ENCODE measurements at places on chromosomes 5 and 9.

- no peak for DNase-seq
Observed at GRCh38 chr5:2179861-2180260, 297.1 kb upstream of the IRX4 start.

- peak; percentile 50 for DNase-seq
Observed at GRCh38 chr5:172110260-172110815, 77.7 kb downstream of the STK10 start.

- no peak for DNase-seq
Observed at GRCh38 chr5:135433681-135434426, 13.3 kb downstream of the DCANP1 start.

DNA sequence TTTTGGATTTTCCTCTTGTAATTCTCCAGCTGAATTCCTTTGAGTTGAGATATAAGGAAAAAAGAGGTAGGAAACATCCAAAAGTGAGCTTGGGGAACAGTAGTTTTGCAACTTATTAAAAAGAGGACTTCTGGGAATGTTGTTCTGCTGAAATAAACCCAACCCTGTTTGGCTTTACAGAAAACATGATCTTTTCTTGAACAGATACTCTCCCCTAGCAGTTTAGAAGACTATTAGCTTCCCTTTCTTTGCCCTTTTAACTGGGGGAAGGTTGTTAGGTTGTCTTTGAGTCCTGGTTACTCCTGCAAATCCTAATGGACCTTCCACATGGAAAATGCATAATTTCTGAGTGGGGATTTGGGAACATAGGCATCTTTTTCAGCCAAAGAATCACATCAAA, 168.7 kb upstream of the RPS23 start:
- no peak for DNase-seq

GRCh38 chr5:35803191-35803651, 53.5 kb upstream of the IL7R start:
- DNase-seq: peak; percentile 75

DNA sequence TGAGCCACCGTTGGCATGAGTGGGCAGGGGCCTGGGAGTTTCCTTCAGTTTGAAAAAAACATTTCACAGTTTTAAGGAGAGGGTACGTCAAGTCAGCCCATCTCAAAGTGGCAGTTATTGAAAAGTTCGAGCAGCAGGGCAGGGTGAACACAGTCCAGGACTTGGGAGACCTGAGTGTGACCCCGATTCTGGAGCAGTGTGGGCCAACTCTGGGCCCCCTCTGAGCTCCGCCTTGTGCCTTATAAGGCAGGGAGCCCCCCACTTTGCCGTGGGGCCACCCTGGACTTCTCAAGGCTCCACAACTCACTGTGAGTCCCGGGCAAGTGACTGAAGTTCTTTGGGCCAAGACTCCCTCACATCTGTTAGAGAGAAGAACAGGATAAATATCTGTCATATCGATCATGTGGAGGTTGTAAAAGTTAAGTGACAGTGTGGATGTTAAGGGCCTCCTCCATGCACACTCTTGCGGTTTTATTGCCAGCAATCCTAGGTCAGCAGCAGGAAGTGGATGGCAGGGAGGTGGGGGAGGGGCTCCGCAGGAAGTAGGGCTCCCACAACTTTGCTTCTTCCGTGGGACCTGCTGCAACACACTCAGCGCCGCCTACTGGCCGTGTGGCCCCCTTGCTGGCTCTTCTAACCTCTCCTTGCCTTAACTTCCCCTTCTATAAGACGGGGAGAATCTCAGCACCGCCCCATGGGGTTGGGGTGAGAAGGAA, 38.4 kb downstream of the HRH2 start:
- no peak for DNase-seq

DNA sequence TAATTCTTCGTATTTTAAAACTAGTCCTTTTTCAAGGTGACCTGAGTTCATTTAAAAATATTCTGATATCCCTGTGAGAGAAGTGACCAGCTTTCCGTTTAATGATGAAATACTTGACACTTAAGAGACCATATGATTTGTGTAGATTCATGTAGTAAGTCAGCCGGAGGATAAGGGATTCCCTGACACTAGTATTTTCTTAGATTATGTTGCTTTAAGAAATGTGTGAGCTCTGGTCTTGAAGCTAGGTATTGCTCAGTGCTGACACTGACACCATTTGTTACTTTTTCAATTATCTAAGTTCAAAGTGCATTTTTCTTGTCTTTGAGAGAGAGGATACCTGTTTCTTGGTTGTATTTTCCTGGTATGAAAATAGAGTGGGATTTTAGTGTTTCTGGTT, 4.2 kb downstream of the NIPBL start:
- no peak for DNase-seq

DNA sequence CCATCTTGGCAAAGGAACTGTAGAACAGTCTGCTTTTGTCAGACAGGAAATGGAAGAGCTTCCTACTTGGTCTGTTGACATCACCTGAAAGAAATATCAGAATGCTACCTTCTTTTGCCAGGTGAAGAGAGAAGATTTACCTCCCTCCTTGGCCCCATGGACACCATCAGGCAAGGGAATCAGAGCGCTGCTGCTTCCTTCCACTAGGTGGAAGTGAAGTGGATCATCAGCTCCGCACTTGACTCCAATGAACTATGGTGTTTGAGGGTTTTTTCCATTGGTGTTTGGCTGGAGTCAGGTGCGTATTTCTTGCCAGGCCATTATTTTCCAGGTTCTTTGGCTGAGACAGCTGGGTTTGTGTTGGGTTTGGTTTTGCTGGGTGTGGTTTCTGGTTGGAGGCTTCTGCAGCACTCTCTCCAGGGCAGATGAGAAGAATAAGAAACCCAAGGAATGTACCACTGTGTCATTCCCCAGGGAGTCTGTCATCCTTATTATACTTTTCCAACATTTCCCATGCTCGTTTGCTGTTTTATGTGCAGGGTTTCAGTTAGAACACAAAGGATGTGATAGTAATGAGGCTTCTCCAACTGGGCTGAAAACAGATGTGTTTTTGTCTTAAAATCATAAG, 12.4 kb downstream of the SPATA31E1 start:
- no peak for DNase-seq

DNA sequence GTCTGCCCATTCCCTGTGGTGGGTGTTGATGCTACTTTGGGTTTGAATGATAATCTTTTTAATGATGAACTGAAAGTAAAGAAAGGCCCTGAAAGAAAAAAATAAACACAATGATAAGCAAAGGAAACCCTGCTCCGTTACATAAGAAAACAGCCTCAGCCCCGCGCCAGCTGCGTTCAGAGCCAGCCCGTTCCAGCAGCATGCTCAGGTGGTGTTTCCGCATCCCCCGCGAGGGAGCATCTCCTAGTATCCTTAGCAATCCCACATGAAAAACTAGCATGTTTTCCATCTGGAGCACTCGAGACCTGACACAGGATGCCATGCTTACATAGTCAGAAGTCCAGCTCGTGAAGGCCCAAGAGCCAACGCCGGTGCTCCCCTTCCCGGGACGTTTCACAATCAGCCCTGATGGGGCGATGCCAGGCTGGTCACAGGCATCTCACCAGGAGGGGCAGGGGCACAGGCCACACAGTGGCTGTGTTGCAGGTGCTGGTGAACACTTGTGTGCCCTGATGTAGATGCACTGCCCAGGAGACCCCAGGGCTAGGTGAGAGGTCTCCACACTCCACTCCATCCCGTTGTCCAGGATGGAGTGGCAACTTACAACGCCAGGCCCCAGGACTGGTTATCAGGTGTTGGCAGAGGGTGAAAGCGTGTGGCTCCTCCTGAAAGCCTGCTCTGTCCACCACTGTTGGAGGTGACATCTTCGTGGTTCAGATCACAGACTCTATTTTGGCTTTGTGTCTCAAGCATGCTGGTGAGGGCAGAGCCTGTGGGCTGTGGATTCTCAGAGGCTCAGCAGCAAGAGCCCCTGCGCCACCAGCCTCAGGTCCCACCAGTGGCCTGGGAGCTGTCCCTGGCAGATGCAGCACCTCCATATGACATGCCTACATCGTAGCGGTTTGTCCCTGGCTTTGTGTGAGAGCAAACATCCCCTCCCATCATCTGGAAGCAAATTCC, 246.8 kb upstream of the IRX1 start:
- no peak for DNase-seq

- no peak for DNase-seq
Observed at GRCh38 chr9:75988663-75989062, 98.2 kb downstream of the PCSK5 start.

DNA sequence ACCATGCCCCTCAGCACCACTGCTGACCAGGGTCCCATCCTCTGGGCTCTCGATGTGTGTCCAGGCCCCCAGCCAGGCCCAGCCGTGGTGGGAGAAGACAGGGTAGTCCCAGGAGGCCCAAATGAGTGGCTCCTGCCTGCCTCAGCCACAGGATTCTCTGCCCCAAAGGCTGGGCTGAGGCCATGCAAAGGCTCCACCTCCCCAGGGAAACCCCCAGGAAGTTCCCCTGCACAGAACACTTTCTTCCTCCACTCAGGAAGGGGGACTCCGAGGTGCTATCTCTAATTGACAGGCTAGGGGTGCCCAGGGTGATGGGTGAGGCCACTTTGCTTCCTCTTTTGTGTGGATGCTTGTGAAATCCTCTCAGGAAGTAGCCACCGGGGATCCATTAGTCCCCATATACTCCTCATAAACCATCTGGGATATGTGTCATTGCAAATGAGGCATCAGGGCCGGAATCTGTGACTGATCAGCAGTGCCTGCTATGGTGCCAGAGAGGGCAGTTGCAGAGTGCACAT, 23.1 kb upstream of the TDRD7 start:
- no peak for DNase-seq

DNA sequence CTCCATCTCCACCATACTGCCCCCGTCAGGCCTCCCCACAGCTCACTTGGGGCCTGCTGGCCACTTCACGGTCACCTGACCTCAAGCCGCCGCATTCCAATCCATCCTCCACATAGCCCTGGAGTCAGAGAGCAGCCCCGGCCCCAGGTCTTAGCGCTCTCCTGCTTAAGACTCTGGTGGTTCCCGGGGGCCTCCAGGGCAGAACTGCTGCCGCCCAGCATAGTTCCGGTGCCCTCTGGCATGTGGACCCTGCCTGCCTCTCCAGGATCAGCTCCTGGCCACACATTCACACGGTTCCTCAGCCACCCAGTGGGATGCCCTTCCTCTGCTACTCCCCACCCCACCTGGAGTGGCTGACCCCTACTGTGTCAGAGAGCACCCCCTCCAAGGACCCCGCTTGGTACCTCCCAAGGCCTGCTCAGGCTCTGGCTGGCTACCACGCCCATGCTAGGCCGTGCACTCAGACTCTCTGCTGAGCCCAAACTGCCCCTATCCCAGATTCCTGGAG, 8.7 kb downstream of the PHYKPL start:
- no peak for DNase-seq

DNA sequence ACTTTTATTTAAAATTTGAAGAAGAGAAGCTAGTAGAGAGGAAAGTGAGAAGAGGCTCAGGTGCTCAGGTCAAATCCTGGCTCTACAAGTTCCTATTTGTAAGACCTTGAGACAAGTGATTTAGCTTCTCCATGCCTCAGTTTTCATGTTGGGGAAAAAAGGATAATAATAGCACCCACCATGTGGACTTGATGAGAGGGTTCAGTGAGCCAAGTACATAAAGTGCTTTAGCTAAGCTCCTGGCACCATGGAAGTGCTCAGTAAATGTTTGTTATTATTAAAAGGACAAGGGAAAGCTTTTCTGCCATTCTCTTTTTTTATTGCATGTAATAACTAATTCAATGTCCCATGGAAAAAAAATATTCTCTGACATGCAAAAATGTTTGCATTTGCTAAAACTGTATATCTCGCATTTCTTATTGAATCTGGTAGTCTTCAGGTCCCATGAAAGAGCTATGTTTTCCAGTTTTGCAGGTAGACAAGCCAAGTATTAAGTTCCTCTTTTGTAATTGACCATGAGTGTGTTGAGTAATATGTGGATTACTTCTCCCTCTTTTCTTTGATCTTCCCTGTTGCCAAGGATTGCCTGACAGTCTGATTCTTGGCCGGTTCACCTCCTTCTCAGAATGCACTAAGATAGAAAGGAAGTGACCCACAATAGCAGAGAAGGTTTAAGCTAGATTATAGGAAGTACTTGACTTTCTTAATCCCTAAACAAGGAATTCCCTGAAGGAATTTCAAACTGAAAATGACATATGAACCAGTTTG, 45.6 kb upstream of the TRIM32 start:
- DNase-seq: no peak

DNA sequence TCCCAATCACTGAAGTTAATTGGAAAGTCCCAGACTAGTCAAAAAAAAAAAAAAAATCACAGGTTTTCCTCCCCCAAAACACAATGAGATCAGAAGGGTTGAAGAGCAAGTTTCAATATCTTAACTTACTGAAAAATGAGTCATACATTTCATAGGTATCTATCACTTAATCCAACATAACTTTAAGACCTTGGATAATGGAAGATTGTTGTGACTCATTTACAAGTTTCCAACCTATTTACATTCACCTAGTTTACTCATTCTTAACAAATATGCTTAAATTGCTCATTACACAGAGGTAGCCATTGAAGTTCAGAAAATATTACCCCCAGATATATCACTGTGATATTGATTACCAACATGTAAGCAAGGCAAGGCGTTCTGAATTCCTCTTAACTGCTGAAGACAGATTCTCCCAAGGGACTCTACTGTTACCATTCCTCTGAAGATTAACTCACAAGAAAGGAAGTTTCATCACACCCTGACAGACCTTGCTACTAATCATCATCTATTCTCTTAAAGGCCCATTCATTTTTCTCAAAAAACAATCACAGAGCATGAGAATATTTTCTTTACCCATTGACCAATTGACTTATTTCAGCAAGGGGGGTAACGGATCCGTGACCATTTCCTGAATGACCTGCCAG, 563.8 kb downstream of the TLE1 start:
- no peak for DNase-seq

GRCh38 chr9:30609713-30610112, 1774.7 kb upstream of the ACO1 start:
- DNase-seq: no peak

- no peak for DNase-seq
Observed at GRCh38 chr9:105338308-105338707, 93.9 kb downstream of the SLC44A1 start.

DNA sequence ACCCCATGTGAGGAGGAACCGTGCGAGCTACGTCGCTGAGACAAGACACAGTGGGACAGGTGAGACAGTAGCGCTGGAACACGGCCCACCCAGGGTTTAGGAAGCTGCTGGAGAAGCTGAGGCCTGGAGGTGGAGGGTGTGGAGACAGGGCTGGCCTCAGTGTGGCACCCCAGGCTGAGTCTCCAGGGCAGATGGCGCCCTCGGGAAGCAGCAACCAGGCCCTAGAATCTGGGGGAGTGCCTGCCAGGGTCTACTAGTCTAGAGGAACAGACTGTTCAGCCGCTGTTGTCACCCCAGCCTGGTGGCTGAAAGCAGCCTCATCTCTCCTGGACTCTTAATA, 4.6 kb upstream of the TERT start:
- DNase-seq: no peak

GRCh38 chr5:68845131-68845530, 248.7 kb upstream of the SLC30A5 start:
- no peak for DNase-seq

- DNase-seq: no peak
Observed at GRCh38 chr5:55096182-55096581, 6.3 kb upstream of the GZMA start.

DNA sequence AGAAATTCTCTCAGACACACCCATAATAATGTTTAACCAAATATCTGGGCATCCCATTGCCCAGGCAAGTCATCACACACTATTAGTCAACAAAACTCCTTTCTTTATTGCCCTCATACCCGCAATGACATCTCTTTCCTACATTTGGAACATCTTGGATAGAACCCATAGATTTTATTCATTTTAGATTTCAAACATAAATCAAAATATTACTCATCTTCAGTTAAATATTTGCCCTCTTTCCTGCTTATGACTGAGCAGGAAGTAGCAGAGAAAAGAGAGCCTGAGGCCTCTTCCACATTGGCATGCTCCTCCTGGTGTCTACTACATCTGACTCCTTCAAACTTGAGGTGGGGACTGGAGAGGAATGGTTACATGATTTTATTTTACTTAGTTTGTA, 592.0 kb downstream of the CHSY3 start:
- no peak for DNase-seq

- no peak for DNase-seq
Observed at GRCh38 chr9:135246248-135247205, 159.1 kb downstream of the OLFM1 start.

Measured in dermis microvascular lymphatic vessel endothelial cell (primary cell).